ENCODE measurements at places on chromosomes 2 and 18.

DNA sequence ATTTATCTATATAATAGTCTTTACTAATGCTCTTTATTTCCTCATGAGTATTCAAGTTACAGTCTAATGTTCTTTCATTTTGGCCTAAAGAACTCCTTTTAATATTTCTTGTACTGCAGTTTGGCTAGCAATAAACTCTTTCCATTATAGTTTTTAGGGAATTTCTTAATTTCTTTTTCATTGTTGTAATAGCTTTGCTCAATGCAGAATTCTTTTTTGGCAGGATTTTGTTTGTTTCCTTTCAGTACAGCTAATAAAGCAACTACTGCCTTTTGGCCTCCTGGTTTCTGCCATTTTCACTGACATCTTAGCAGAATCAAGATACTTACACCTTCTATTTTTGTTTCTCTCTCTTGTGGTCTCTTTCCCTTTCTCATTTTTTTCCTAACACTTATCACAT lies 390.4 kb upstream of the RGPD4 start:
- no peak for DNase-seq

- DNase-seq = no peak
These were observed 665.5 kb downstream of the NYAP2 start for GRCh38 chr2:226064932-226065570.

GRCh38 chr2:74843433-74843832 lies 9.5 kb downstream of the HK2 start:
- no peak for DNase-seq

DNA sequence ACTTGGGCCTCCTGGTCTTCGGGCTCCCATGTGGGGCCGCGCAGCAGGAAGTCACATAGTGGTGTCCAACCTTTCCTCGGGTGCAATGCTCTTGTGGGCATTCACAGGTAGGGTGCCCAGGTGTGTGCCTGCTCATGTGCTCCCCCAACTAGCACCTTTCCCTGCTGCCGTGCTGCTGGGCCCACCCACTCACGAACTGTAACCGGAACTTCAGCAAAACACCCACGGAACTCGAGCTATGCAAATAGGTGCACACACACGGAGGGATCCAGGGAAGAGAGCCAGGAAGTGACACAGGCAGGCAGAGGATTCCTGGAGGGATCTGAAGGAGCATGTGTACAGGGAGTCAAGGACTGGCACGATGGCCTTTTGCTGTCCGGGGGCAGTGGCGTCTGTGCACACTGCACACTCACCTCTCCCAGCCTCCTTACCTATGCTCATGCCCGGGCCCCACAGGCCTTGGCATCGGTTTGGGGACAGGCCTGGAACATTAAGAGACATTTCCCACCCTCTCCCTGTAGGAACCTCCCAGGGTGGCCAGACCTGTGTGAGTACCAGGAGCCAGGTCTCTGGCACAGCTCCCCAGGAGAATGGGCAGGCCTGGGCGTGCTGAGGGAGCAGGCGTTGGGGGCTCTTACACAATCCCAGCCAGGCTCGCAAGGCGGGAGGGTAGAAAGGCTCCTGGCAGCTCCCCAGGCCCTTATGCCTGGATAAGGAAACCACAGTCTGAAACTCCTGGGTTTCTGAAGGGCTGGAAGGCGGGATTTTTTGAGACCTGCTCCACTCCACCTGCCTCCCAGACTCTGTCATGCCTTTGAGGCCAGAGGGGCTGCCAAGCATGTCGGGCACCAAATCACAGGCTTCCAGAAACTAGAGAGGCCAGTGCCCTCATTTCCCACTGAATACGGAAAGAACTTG lies 6.6 kb upstream of the PTMA start:
- DNase-seq = no peak

- no peak for DNase-seq
These were observed 10.1 kb upstream of the GRHL1 start for GRCh38 chr2:9941196-9941995.

GRCh38 chr2:100460904-100461530 lies 9.3 kb upstream of the NMS start:
- no peak for DNase-seq

DNA sequence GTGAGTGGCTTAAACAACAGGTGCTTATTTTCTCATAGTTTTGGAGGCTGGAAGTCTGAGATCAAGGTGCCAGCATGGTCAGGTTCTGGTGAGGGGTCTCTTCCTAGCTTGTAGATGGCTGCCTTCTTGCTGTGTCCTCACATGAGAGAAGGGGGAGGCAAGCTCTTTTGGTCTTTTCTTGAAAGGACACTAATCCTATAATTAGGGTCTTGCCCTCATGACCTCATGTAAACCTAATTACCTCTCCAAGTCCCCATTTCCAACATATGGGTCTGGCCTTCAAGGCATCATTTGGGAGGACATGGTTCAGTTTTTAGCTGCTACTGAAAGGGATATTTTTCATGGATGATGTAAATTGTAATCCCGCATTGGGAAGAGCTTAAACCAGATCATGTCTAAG lies 18.0 kb downstream of the RBM44 start:
- no peak for DNase-seq

DNA sequence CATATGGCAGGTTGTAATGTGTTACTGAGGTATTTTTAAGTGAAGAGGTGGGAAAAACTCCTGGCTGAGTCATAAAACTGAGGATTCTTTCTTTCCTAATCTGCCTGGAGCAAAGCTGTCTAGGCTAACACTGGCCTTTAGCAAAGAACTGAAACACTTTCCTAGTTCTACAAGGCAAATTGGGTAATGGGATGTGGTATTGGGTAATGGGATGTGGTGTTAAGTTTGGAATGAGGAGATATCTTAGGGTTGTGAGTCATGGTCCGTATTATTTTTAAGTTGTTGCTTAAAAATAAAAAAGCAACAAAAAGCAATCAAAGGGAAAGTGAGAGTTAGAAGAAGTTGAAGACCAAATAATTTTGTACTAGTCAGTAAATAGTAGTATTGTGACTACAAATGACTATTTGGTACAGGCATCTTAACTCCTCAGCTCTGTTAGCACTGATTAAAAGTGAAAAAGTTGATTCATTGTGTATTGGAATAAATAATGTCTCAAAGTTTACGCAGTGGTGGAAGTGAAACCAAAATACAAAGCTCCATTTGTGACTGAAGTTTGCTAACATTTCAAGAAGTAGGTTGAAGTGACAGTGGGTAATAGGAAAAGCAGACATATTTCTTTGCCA lies 216.8 kb downstream of the CAMKMT start:
- DNase-seq = no peak

GRCh38 chr18:245282-245847 lies 22.5 kb downstream of the THOC1 start:
- no peak for DNase-seq

- no peak for DNase-seq
These were observed 13.9 kb downstream of the ASB18 start for GRCh38 chr2:236250286-236250685.

- DNase-seq = no peak
These were observed 77.4 kb upstream of the NPAS2 start for GRCh38 chr2:100742277-100743254.

- no peak for DNase-seq
These were observed 103.0 kb upstream of the TEX51 start for GRCh38 chr2:126795656-126796055.

DNA sequence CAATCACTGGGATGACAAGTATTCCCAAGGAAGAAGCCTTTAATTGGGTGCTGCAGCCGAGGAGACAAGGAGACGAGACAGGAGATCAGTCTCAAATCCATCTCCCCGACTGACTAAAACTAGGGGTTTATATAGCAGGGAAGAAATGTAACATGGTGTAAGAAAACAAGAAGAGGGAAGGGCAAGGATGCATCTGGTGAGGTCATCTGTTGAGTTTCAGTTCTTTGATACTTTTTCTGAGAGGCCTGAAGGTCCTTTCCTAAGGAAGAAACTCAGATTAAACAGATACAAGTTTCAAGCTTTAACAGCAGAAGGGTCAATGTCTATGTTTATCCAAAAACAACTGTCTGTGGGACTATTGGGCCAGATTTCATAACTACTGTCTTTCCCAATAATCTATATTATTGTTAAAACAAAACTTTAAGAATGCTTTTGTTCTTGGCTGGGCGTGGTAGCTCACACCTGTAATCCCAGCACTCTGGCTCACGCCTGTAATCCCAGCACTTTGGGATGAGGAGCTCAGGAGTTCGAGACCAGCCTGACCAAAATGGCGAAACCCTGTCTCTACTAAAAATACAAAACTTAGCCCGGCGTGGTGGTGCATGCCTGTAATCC lies 2.5 kb upstream of the PDCL3 start:
- DNase-seq = no peak

GRCh38 chr2:129008055-129008880 lies 689.6 kb upstream of the HS6ST1 start:
- DNase-seq = no peak

- DNase-seq = no peak
These were observed 9.6 kb upstream of the HOXD1 start for GRCh38 chr2:176178757-176179295.

DNA sequence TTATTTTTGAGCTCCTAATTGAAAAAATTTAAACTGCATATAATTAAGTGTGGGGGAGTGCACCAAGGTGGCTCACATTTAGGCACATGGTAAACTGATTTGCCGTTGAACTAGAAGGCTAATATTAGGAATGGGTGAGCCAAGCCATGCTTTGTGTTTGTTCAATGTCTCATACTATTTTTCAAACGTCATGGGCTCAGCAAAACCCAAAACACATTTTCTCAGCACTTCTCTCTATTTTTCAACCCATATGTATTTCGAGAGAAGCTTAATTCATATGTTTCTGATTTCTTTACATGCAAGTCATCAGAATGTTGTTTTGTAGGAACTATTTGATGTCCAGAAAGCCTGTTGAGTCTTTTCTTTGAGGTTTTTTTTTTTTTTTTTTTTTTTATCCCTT lies 291.2 kb downstream of the TCF4 start:
- DNase-seq = no peak

- no peak for DNase-seq
These were observed 29.0 kb downstream of the LAMA3 start for GRCh38 chr18:23718243-23718720.

DNA sequence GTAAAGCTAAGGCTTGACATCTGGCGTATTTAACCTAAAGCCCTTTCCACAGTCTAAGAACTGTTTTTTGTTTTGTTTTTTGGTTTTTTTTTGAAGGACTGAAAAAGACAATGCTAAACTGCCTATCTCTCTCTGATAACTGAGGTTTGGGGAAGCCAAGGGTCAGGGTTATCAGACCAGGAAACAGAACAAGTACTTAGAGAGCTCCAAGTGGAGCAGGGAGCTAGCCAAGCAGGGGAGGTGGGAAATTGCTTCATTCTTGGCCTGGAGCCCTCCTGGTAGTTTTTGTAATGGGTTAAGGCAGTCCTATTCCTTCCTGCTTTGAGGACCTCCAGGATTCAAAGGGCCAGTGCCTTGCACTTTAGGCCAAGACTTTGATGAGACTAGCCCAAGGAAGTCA lies 154.3 kb upstream of the LTBP1 start:
- DNase-seq = no peak

- DNase-seq = no peak
These were observed 8.5 kb downstream of the HS6ST1 start for GRCh38 chr2:128310094-128310716.

- no peak for DNase-seq
These were observed 229.2 kb downstream of the SEPTIN10 start for GRCh38 chr2:109384308-109385271.

DNA sequence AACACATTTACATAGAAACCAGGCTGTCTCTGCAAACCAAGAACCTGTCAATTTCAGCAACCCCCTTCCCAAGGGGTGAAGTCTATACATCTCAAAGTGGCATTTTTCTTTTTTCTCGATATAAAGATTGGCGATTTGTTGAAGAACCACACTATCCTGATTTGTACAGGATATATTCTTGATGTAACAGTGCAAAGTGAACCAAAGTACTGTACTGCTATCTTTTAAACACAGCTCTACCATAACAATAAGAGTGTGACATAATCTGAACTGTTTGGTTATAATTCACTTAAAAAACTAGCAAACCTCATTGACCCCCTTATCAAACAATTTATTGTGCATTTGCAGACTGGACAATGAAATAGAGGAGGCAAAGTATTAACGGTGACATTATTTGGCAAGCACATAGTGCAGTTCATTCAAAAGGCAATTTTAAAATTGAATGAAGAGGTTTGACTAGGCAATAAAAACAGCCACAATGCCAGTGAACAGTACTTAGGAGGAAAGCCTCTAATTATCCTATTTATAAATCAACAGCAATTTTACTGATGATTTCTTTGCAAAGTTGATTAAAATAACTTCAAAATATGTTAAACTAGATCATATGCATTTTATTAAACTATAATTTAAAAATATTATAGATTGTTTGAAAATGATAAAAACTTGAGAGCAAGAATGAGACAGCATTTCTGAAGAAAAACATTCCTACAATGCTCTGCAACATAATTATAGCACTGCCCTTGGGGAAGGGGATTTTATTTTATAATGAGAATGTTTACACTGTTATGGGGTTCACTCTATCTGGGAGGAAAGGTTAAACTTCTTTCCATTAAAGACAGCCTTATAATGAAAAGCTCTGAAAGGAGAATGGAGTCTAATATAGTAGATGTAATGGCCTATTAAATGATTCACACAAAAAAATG lies 440.9 kb downstream of the ZEB2 start:
- no peak for DNase-seq

GRCh38 chr2:37500031-37500430 lies 155.6 kb downstream of the QPCT start:
- DNase-seq = no peak

GRCh38 chr2:112541315-112542122 lies 746 bp upstream of the POLR1B start:
- peak; percentile 53 for DNase-seq

DNA sequence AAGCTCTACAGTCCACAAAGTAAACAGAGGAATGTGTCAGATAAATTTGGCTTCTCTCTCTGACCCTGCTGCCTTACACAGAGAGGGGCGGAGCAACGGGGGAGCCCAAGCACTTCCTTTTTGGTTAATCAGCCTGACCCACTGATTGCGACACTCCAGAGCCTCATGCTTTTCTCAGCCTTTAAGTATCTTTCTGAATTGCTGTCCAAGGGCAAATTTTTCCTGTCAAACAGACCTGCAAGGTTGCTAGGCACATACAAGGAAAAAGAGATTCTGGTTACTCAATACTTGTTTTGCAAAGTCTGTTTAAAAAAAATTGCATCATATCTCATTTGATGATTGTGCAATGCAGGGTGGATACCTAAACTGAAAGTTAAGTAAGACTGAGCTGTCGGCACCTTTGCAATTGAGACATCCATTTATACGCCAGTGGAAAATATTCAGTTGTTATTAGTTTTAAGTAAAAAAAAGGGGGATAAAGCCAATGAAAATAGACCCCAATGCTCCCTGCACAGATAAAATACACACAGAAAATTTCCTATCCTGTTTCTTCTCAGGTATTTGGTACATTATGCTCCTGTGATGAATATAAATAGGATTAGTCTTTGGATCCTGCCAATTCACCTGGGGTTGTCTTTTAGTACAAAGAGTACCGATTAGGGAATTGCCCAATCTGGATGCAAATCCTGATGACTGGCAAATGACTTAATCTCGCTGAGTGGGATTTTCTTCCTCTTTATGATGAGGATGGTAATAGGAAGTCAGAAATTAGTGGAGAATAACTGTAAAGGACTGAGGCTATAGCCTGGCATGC lies 260.2 kb upstream of the TRIB2 start:
- DNase-seq = peak; percentile 65

GRCh38 chr2:162261032-162261945 lies 18.0 kb upstream of the FAP start:
- no peak for DNase-seq

Measured in stimulated activated CD4-positive, alpha-beta T cell treated with anti-CD3 and anti-CD28 coated beads, Interleukin-1b, Interleukin-23, amount 100 ng/mL, for 24 hours (primary cell).